ENCODE measurements at places on chromosomes 7 and 10.

- no peak for DNase-seq
Observed at GRCh38 chr10:127046975-127047877, 142.0 kb downstream of the DOCK1 start.

GRCh38 chr10:36492590-36493515 lies 632.5 kb upstream of the ANKRD30A start:
- DNase-seq, result no peak

DNA sequence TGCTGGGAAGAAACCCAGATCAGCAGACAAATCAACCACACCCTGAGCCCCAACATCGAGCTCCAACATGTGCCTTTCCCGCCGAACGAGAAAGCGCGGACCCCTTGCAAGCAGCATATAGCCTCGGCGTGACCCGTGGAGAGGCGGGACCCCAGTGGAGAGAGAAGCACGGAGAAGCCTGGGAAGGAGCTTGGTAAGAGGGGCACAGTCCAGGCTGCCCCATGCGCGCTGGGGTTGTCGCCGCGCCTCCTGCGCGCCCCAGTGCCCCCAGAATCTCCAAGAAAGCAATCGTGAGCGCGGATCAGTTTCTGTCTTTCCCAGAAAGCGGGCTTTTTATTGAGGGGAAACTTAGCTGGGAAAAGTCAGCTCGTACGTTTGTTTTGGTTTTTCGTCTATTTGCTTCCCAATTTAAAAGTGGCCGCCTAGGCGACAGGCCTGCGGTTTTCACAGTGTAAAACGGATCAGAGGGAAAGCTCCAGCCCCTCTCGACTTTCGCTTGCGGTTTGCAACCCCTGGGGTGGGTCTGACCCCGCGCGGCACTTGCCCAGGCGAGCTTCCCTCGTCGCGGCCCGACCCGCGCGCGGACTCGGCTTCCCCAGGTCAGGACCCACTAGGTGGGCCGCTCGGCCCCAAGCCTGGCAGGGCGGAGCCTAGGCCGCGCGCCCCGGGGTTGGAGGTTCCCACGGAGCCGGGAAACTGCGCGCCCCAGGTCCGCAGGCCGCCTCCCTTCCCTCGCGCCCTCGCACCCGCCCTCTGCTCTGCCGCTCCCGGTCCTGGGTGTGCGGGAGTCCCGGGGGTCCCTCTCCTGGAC lies 31.1 kb downstream of the SKIDA1 start:
- DNase-seq, result no peak

GRCh38 chr7:149715476-149715875 lies 57.9 kb downstream of the ZNF467 start:
- DNase-seq, result no peak

- DNase-seq, result no peak
Observed at GRCh38 chr7:116576350-116577319, 51.8 kb downstream of the CAV1 start.

- DNase-seq, result peak; percentile 22
Observed at GRCh38 chr7:71535616-71536015, 403.7 kb downstream of the GALNT17 start.

DNA sequence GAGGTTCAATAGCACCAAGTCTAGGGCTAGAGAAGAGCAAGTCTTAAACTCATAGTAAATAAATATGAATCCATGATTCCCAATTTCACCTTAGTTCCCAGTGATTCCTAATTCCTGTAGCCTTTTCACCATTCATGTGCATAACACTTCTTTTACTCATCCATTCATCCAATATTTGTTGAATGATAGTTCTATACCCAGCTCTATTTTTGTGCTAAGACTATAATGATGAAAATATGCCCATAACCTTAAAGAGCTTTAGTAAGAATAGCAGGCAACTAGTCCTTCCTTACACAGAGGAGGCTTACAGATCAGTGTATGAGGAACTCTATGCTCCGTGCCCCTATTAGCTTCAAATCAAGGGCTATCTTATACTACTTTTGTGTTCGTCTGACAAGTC lies 280.2 kb upstream of the CHRM2 start:
- DNase-seq, result no peak

DNA sequence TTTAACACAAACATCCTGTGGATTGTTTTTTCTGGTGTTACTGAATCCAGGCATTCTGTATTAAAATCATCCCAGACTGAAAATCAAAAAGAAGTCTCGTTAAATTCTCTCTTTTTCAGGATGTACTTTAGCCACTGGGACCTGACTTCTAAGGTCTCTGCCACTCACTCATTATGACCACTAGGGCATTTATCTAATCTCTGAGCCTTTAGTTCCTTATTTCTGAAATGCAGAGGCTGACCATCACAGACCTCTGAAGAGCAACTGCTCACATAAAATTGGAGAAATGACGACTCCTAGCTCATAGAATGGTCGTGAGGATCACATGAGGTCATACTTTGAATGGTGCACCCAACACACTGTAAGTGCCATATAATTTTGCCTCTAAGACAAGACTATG lies 63.2 kb downstream of the KCNMA1 start:
- DNase-seq, result no peak

DNA sequence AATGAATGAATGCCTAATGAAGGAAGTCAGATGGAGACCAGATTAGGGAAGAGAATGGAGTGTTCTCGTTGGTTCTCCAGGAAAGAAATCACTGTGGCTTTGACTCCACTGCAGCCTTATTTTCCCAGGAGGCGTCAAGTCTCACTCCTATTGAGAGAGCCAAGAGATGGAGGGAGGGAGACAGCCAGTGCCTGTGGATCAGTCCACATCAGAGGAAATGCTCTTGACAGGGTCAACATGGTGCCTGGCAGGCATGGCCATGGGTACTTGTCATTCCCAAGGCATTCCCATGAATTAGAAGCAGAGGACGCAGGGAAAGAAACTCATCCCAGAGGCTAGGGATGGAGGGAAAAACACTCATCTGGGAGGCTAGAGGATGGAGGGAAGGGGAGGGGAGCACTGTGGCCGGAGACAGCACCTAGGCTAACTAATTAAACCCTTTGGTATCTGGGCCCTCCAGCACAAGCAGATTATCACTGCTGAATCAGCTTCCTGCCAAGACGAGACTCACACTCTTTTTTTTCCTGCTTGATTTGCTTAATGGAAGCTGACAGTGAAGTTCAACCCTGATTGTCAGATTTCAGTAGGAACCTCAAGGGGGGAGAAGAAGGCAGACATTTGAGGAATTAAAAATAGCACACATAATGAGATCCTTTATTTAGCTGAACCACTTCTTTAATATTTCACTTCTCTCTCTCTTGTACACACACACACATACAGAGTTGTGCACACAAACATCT lies 1233.2 kb upstream of the AUTS2 start:
- no peak for DNase-seq

DNA sequence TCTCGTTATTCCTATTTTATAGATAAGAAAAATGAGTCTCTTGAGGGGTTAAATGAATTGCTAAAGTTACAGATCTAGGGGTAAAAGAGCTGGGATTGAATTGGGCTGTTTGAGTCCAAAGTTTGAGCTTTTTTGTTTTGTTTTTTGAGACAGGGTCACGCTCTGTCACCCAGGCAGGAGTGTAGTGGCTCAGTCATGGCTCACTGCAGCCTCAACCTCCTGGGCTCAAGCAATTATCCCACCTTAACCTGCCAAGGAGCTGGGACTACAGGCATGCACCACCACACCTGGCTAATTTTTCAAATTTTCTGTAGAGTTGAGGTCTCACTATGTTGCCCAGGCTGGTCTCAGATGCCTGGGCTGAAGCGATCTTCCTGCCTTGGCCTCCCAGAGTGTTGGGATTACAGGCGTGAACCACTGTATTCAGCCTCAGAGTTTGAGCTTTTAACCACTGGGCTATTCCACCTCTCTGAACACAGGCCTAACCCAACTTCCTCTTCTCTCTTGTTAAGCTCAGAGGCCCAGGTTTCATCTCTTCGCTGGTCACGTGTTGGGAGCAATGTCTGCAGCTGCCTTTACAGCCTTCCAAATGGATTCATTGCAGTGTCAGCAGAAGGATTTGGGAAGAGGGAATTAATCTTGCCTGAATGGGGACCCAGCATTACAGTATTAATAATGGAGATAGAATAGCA lies 8.0 kb downstream of the SUFU start:
- DNase-seq, result no peak

GRCh38 chr7:128053991-128054390 lies 22.8 kb upstream of the LRRC4 start:
- DNase-seq, result no peak

GRCh38 chr7:15937571-15937970 lies 251.1 kb upstream of the MEOX2 start:
- DNase-seq, result no peak

DNA sequence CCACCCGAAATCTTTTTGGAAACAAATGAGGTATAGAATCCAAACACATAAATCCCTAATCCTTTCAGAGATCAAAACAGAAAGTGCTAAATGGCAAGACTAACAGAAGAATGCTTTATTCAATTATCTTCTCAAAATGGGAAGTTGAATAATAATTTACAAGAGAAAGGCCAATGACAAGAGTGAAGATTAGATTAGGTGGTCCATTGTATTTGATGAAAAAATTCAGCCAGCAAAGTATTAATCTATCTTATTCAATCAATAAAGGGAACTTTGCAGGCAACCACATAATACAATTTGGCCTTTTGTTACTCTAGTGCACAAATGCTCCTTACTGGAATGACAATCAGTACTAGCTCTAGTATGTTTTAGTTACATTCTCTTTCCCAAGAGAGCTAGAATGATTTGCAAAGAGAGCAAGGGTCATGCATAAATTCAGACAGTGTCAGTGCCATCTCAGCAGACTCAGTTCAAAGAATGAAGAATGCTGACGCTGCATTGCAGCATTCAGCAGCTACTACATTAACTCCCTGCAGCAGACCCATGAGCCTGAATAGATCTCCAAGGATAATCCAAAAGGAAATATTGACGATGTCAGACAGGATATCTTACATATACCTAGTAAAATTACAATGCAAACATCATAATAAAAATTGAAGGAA lies 131.8 kb downstream of the ANK3 start:
- DNase-seq, result no peak

- no peak for DNase-seq
Observed at GRCh38 chr10:90561666-90562065, 296.2 kb downstream of the HTR7 start.

DNA sequence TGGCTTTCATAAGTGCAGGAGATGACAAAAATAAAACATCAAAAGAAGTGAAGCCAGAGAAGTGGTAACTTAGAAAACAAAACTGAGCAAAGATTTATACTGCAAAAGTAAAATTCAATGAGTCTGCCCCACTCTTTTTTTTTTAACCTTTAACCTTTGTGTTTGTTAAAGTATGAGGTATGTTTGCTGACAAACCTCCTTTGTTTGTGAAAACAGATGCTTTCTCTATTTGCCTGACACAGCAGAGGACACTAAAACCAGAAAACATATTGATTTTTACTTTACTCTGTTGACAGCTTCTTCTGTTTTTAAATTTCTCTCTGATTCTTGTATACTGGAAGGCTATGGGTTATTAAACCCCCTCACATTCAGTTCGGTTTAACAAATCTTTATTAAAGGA lies 57.6 kb downstream of the SGMS1 start:
- no peak for DNase-seq

- DNase-seq, result no peak
Observed at GRCh38 chr7:92768501-92769393, 67.6 kb downstream of the CDK6 start.

- DNase-seq, result no peak
Observed at GRCh38 chr10:100930368-100930767, 17.6 kb downstream of the SLF2 start.

GRCh38 chr10:129579228-129579627 lies 112.2 kb downstream of the MGMT start:
- DNase-seq, result no peak

GRCh38 chr7:8131694-8132605 lies 130.0 kb downstream of the ICA1 start:
- DNase-seq, result no peak

DNA sequence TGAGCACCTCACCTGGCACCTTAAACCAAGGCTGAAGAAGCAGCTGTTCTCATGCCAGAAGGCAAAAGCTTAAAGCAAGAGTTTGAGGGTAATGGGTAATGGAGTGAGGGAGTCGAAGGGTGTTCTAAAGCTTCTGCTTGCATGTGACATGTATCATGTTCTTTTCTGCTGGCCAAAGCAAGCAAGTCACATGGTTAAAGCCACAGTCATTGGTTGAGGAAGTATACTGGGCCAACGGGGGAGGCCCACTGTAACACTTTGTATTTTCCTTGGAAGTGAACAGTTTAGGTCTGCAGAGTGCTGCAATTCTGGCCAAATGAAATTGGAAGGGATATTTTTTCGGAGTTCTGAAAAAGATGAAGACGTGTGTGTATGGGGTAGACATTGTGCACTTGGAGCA lies 75.7 kb downstream of the REEP3 start:
- no peak for DNase-seq

GRCh38 chr7:106050002-106050745 lies 61.9 kb downstream of the SYPL1 start:
- DNase-seq, result no peak

- no peak for DNase-seq
Observed at GRCh38 chr10:5620966-5621365, 45.4 kb downstream of the ASB13 start.

GRCh38 chr7:70210200-70210935 lies 612.1 kb downstream of the AUTS2 start:
- no peak for DNase-seq

DNA sequence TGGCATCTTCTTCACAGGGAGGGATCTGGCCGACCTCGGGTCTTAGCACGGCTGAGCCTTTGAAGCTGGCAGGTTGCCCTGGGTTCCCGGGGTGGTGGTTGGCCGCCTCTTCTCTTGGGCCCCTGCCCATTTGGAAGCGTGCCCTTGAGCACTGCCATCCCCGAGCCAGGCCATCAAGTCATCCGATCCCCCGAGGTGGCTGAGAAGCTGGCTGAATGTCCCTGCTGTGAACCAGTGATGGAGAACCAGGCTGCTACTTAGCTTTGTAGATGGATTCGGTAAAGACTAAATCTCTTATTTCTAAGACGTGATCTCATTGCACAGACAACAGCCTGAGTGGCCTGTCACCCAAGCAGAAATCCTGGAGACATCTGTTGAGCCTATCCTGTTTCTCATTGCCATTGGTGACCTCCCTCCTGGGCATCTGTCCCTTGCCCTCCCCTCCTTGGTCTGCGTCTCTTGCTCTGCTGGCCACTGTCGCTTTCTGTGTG lies 74.3 kb downstream of the GRK5 start:
- DNase-seq, result no peak

DNA sequence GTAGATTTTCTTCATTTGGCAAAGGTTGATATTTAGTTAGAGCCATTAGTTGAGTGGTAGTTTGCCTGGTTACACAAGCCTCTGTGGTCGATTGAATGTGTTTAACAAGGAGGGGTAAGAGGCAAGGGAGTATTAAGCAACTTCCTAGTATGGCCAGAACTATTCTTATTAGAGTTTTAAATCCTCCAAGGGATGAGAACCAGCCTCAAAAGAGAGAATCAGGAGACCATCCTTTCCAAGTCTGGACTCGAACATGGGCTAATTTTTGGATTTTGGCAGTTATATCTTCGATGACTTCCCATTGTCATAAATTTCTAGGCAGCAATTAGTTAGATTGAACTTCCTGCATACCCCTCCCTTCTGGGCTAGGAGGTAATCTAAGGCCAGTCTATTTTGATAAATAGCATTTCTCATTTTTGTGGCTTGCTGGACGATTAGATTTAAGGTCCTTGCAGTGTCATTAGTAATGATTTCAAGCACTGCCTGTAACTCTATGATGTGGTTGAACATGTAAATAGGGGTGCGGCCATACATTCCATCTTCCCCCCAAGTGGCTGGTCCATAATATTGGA lies 219.5 kb upstream of the KCND2 start:
- no peak for DNase-seq
